Kidney tubule cell (primary cell): ENCODE measurements at places on chromosomes 7 and 10.

DNA sequence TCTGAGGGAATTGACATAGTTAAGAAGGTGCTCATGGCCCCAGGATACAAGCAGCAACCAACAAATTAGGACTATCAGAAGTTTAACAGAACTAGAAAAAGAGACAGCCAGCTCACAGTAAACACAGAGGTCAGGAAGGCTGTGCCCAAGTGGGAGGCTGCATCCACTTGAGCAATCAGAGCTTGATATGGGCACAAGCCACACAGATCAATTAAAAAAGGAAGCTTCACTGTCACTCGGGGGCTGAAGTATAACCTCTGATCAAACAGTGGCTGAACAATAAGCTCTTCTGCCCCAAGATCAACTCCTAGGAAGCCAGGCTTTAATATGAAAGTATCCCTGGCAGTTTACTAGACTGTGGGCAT, 40.0 kb downstream of the ZNF438 start:
- DNase-seq, result no peak

DNA sequence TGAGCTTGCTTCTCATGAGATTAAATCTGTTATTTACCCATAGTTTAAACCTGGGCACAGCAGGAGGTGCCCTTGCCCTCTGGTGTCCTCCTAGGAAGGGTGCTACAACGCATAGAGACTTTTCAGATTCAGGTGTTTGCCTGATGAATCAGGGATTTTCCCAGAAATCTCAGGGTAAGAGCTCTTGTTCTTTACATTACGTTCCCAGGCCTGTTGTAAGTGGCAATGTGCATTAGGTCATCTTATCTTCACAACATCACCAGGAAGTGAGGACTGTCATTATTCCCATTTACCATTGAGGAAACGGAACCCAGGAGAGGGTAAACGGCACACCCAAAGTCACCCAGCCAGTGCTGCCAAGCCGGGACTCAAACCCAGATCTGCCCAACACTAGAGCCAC, 73.0 kb downstream of the NHLRC2 start:
- no peak for DNase-seq

DNA sequence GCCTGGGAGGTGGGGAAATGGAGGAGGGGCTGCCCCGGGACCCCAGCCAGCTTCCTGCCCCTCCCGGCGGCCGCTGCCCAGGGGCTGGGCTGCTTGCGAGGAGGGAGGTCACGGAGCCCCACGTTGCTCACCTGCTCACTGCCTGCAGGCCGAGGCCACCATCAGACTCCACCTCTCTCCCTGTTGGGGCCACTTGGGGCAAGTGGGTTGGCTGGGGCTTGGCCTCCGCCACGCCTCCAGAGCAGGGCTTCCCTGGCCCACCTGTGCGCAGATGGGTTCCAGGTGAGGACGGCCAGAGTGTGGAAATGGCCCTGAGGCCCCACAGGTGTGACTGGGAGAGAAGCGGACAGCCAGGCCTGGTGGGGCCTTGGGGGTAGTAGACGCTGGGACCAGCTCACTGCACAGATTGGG, 82.8 kb upstream of the DIP2C start:
- no peak for DNase-seq

DNA sequence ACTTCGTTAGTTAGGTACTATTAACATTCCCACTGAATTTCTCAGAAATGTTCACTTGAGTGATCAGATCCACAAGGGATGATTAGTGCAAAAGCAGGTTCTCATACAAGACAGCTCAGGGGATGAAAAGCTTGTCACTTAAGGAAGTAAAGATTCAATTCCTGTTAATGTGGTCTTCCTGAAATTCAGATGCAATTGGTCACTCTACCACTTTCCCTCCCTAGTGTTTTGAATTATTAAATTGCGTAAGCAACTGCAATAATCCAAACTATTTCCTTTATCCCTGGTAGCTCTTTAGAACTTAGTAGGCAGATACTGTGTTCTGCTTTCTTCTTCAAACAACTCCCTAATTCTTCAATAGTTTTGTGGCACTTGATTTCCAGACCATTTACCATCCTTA, 121.4 kb downstream of the MAGI2 start:
- peak; percentile 73 for DNase-seq

DNA sequence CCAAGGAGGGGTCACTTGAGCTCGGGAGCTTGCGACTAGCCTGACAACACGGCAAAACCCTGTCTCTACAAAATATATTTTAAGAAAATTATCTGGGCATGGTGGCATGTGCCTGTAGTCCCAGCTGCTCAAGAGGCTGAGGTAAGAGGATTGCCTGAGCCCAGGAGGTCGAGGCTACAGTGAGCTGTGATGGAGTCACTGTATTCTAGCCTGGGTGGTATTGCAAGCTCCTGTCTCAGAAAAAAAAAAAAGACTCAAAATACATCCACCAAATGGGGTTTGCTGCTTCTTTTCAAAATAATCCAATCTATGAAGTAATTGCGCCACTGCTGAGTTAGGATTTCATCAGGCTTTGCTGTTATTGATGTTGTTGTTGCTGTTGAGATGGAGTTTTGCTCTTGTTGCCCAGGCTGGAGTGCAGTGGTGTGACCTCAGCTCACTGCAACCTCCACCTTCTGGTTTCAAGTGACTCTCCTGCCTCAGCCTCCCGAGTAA, 11.1 kb upstream of the VIM start:
- DNase-seq, result peak; percentile 24

- DNase-seq, result no peak
Observed at GRCh38 chr7:106239406-106239805, 45.4 kb downstream of the NAMPT start.

GRCh38 chr10:4708123-4708759, 117.8 kb upstream of the AKR1E2 start:
- no peak for DNase-seq

GRCh38 chr10:28367929-28368484, 65.1 kb upstream of the MPP7 start:
- no peak for DNase-seq
